ENCODE measurements at places on chromosomes 5 and 9. TPM values are rescaled to one million over a fixed set of nuclear protein-coding genes. Genes with fewer than 3 reads are reported as not detected.

The BRINP1 gene
- 0.25 TPM for total RNA-seq

- DNase-seq, result no peak
Observed at GRCh38 chr9:124500796-124501611, 6.2 kb downstream of the NR5A1 start.

The C9orf153 gene
- 0.15 TPM for total RNA-seq

The TBC1D9B gene
- 107 TPM for total RNA-seq

DNA sequence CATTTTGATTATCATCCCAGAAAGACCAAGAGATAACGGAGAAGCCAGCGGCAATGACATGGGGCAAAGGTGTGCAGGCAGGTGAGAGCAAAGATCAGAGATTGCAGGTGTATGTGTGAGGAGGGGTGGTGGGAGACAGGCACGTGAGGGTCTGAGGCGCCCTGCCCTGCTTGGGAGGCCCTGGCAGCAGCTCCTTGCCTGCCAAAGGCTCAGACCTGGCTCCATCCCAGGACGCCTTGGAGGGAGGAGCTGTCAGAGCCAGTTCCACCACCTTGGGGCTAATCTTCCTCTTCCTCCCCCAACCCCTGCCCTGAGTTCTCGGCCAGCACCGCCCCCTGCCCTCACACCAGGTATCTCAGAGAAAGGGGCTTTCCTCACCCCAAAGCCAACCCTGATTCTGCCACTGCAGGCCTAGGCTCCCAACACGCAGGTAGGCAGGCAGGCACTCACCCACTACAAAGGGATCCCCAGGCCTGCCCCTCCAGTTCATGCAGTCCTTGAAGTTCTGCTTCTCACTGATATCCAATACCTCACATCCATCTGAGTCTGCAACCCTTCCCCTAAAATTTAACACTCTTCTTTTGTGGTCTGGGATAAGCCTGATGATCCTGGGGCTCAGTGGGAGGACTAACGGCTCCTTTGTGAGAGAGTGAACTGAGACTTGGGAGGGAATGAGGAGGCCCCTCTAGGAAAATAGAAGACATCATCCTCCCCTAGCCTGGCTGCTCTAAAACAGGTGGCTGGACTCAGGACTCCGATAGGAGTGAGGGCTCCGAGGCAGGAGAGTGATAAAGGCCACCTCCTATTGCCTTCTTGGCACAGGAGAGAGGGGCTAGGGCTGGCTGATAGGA, 1.8 kb downstream of the AQP3 start:
- DNase-seq, result peak; percentile 80

The AP3B1 gene
- 11.6 TPM for total RNA-seq

GRCh38 chr5:172383191-172383802, 71.0 kb downstream of the SH3PXD2B start:
- peak; percentile 67 for DNase-seq

DNA sequence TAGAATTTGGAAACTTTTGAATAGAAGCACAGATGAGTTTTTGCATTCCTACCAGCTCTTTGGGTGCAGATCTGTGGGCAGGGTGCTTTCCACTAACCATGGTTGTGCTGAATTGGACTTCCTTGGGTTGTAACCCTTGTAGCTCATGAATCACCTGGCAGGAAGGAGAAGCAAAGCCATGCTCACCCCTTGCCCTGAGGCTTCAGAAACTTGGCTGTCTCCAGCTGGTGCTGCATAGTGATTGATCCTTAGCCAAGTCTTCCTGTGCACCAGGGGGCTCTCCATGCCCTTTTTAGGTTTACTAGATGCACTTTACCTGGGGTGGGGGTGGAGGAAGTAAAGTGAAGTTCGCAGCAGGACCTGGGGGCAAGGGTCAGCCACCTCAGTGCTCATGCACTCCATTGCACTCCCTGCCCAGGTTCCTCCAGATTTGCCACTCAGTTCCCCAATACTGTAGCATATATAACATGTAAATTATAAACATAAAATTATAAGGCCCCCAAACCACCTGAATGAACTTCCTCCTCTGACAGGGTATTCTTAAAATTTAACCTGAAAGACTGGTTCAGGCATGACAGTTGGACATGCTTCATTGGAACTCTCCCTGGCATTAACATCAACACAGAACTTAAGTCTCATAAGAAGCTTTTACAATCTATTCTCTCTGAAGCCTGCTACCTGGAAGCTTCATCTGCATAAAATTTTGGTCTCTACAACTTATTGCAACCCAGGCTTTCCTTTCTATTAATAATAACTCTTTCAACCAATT, 25.8 kb upstream of the IFNA14 start:
- no peak for DNase-seq

The ZNF608 gene
- 5.0 TPM for total RNA-seq

GRCh38 chr9:138052635-138053320, 175.2 kb downstream of the CACNA1B start:
- peak; percentile 33 for DNase-seq

- no peak for DNase-seq
Observed at GRCh38 chr5:157857816-157858526, 974 bp downstream of the CLINT1 start.

DNA sequence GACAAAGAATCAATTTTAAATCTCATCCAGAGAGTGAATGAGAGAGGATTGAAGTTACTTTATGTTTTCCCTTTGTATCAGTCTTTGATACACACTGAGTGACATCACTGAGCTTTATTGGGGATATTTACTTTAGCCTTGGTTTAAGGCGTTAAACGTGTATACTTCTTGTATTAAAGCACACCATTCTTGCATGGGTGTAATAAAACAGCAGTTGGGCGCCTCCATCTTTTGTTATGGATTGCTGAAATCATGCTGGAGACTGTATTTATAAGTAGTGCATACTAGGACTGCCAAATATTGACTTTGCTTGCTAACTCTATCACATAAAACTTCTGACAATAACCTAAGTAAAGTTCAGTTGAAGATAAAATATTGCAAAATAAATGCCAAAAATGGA, 1755.8 kb upstream of the WWC1 start:
- DNase-seq, result no peak

The TNC gene
- 2.9 TPM for total RNA-seq

GRCh38 chr5:127958421-127959011, 125.0 kb upstream of the SLC12A2 start:
- no peak for DNase-seq

- DNase-seq, result no peak
Observed at GRCh38 chr9:87537625-87538024, 40.0 kb downstream of the DAPK1 start.

DNA sequence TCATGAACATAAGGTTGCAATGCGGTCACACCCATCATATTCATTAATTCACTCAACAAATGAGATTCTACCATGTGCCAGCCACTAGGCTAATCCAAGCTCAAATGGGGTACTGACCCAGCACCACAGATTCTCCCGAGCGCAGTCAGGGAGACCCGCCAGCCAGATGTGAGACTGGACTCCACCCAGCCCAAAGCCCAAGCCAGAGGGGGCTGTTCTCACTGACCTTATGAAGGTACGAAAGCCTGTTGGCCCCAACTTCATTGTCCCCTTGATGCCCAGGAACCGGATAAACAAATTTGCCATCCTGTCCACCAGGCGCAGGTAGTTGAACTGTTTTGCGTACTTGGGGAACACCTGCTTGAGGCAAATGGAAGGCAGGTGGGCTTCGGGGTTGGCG, 218.8 kb downstream of the DAB2IP start:
- DNase-seq, result no peak

The HARS2 gene
- 12.4 TPM for total RNA-seq

DNA sequence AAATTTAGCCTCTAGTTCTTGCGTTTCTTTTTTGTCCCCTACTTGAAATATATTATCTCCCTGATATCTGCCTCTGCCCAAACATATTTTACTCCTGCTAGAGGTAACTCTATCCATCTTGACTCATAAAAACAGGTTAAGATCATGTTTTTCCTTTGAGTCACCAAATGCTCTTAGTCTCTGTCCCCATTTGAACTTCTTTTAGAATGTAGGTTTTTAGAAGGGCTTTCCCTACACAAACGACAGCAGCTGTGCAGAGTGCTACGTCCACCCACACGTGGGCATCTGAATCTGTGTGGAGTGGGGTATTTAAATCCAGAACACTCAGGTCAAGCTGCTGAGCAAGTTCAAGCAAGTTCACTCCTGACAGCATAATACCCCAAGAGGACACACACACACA, 2.2 kb downstream of the HSD17B3 start:
- DNase-seq, result no peak

DNA sequence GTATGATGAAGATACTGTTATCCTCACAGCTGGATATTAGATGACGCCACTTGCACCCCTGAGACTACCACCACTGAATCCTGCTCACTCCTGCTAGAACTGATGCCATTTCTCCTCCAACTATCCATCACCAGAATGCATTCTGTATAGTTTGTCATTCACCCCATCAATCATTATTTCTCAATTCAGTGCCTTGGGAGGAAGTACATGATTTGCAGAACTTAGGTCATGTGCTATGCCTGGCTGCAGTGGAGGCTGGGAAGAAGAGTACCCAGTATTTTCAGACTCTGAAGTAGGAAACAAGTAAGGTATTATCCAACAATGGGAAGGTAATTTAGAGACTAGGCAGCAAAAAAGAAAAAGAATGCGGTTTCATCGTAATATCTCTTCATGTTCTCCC, 26.2 kb upstream of the HSD17B4 start:
- DNase-seq, result no peak

The TPPP gene
- 4.1 TPM for total RNA-seq

DNA sequence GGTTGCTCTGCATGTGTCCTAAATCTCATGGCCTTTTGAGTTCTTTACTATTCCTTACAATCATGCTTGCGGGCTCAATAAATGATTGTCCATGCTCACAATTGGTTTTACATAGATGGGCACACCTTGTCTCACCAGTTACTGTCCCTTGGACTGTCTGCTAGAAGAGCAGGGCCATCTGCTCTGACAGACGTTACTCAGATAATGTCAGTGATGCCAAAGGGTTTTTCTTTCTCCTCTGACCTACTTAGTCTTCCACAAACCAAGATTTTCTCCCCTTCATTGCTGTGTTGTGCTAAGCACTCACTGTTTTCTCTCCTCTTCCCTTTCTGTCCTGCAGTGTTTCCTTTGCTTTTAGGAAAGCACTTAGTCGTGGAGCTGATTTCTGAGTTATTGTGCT, 562.3 kb downstream of the KIF4B start:
- DNase-seq, result no peak

- DNase-seq, result no peak
Observed at GRCh38 chr5:58198330-58198729, 261.6 kb downstream of the PLK2 start.

The PHF19 gene
- 2.4 TPM for total RNA-seq

The SLC6A3 gene
- not detected for total RNA-seq

GRCh38 chr9:85897848-85898247, 43.1 kb upstream of the NAA35 start:
- no peak for DNase-seq

The PCDHA9 gene
- total RNA-seq, result not detected

GRCh38 chr5:158529454-158529853, 570.3 kb downstream of the EBF1 start:
- DNase-seq, result no peak

The SLC6A19 gene
- total RNA-seq, result 0.73 TPM

DNA sequence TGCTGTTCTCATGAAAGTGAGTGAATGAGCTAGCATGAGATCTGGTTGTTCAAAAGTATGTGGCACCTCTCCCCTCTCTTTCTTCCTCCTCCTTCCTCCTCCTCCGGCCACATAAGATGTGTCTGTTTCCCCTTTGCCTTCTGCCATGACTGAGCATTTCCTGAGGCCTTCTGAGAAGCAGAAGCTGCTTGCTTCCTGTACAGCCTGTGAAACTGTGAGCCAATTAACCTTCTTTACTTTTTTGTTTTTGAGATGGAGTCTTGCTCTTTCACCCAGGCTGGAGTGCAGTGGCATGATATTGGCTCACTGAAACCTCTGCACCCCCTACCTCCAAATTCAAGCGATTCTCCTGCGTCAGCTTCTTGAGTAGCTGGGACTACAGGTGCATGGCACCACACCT, 6.1 kb downstream of the S100Z start:
- no peak for DNase-seq

- DNase-seq, result no peak
Observed at GRCh38 chr9:70531311-70531710, 116.9 kb upstream of the KLF9 start.

The SPINK1 gene
- total RNA-seq, result 20.0 TPM

DNA sequence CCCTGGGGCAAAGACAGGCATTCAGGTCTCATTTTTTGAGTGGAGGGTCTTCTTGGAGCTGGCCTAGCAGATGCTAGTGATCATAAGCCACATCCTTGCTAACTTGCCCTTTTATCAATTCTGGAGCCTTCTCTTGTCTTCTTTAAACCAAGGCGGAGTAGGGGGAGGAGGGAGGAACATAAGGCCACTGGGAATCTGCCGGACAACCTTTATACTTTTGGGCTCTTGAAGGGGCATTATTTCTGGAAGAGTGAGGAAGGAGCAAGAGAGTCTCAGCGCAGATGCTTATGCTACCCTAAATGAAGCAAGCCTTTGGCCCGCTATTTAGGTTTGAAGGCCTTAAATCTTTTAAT, 2.0 kb downstream of the TMEFF1 start:
- DNase-seq, result no peak

- no peak for DNase-seq
Observed at GRCh38 chr9:88460587-88461332, 72.5 kb downstream of the SPIN1 start.

- no peak for DNase-seq
Observed at GRCh38 chr5:132467287-132467984, 23.1 kb downstream of the IRF1 start.

The ARSI gene
- total RNA-seq, result 0.43 TPM

DNA sequence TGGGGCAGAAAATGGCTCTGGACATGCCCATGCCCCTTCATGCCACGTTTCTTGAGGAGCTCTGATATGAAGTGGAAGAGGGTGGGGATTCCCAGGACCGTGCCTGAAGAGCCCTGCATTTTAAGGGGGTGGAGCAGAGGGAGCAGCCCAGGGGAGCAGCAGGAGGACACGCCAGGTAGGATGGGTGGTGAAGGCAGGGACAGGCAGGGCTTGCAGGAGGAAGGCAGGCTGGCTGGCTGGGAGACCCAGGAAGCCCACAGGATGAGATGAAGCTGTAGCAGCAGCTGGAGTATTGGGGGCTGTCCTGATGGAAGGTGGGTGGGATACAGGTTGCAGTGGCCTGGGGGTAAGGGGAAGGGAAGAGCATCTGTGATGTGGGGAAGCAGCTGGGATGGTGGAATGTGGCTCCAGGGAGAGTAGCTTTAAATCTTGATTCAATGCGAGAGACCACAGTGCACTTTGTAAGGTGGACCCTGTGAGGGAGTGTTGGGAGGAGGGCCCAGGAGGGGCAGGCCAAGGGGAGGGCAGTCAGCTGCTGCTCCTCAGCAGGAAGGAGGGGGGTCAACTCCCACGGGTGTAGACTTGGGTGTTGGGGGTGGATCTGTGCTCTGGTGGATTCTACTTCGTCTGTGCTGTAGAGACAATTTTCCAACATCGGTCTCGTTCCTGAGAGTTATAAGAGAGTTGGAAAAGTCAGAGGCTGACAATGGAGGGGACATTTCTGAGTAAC, 242.6 kb upstream of the IRX4 start:
- no peak for DNase-seq

The IL5 gene
- total RNA-seq, result not detected

DNA sequence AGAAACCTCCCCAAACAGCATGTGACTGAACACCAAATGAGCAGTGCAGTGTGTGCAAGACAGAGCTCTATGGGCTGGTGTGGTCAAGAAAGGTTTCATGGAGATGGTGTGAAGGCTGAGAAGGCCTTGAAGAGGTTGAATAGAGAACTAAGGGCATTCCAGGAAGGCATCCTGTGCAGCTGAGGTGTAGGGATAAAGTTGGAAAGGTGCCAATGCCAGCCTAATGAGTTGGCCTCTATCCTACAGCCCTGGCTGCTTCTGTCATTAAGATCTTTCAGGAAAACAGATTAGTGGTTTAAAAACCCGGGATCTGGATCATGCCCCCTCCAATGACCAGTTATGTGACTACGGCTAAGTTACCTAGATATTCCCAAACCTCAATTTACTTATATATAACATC, 4.0 kb downstream of the HDAC3 start:
- no peak for DNase-seq

- no peak for DNase-seq
Observed at GRCh38 chr9:132516911-132517310, 65.5 kb upstream of the BARHL1 start.

The APC gene
- 18.9 TPM for total RNA-seq
